Posterior vena cava (tissue), 2 donors: ENCODE measurements at places on chromosomes 4 and X. TPM values are rescaled to one million over a fixed set of nuclear protein-coding genes. Genes with fewer than 3 reads are reported as not detected.

The FAT4 gene
- total RNA-seq, result 24.1 TPM

DNA sequence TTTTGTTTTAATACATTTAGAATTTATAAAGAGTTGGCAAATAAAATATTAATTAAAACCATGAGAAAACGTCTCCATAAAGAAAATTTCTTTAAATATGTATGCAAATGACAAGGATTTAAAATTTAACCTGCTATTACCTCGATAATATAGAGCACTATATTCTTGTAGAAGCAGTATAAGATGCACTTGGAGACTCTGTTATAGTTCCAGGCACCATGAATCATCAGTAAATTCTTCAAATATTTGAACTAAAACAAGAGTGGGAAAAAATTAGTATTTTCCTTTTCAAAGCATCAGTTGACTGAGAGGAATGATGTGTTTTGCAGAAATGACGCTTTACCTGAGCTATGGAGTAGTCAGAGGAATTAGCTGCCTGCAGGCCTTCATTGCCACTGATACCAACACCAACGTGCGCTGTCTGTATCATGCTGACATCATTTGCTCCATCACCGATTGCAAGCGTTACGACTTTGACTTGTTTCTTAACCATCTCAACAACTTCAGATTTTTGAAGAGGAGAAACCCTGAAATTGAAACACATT lies 67.3 kb downstream of the SHISA3 start:
- no peak for DNase-seq

- no peak for DNase-seq
Measured at GRCh38 chr4:112296949-112297880, at the start of gene ALPK1. ALPK1 (plus strand) TSS chr4:112297369.

- no peak for DNase-seq
Measured at GRCh38 chr4:53055274-53055673, 193.2 kb downstream of the RASL11B start.

DNA sequence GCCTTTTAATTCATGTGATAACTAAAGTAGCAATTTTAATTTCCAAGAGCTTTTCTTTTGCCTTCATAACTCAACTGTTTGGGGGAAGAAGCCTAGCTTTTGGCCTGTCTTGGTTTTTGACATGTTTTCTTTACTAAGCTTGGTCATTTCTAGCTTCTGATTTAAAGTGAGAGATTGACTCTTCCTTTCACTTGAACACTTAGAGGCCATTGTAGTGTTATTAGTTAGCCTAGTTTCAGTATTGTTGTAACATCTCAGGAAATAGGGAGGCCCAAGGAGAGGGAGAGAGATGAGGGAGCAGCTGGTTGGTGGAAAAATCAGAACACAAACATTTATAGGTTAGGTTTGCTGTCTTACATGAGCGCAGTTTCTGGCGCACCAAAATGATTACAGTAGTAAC lies 44.8 kb downstream of the DCLK2 start:
- DNase-seq, result no peak

GRCh38 chr4:150960079-150960478 lies 55.0 kb downstream of the LRBA start:
- DNase-seq, result no peak

DNA sequence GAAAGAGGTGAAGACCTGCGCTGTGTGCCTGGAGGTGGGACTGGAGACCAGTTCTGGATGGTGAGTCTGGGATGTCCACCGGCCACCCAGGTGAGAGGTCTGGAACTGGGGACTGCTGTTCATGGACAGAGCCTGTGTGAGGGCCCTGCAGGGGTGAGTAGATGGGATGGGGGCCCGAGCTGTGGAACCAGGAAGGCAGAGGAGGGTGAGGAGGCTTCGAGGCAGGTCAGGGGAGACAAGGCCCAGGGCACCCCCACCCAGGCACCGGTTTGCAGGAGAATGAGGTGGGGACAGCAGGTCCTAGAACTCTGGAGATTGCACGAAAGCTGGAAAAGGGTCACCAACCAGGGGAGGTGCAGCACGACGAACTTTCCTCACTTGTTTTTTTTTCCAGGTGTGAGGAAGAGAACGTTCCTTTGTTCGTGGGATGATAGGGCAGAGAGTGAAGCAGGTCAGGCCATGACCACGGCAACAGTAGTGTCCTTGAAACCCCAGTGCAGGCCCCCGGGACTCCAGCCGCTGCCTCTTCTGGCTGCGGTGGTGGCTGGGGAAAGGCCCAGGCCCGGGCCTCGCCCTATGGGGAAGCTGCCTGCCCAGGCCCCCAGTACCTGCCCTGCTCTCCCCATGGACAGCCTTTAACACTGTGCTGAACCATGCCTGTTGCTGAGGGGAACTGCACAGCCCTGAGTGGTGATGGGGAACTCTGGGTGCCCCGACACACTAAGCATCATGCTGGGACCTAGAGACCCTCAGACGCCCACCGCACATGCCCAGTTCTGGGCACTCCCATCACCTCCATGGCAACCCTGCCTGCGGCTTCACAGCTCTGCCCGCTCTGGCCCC lies 22.9 kb downstream of the TNIP2 start:
- DNase-seq, result peak; percentile 79

- no peak for DNase-seq
Measured at GRCh38 chr4:80112236-80112635, 39.2 kb upstream of the ANTXR2 start.

DNA sequence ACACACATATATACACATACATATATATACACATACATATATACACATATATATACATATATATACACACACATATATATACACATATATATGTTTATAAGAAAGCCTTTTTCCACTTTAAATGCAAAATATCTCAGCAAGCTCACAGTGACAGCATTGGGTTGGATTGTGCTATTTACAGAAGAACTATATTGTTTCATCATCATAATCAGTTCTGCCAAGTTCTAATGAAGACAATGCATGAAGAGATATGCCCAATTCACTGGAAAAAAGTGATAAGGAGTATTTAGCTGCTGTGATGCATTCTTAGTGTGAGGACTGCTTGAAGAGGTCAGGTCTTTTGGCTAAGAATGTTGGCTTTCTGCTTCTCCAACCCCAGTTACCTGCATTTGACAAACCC lies 54.4 kb downstream of the RNF150 start:
- DNase-seq, result no peak

DNA sequence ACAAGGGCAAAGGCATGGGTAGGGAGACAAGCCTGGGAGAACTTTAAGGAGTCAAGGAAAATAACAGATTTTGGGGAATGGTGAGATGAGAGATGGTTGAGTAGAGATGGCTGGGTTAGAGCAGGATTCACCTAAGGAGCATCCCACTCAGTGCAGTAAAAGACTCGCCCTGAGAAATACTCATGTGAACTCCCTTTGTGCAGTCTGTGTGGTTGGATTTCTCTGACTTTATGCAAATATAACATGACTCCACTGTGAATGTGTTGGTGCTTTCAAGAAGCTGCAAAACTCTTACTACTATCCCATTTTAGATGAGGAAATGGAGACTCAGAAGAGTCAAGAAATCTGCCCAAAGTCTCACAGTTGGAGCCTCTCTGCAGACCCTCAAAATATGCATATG lies 129.8 kb upstream of the LIMCH1 start:
- DNase-seq, result no peak

DNA sequence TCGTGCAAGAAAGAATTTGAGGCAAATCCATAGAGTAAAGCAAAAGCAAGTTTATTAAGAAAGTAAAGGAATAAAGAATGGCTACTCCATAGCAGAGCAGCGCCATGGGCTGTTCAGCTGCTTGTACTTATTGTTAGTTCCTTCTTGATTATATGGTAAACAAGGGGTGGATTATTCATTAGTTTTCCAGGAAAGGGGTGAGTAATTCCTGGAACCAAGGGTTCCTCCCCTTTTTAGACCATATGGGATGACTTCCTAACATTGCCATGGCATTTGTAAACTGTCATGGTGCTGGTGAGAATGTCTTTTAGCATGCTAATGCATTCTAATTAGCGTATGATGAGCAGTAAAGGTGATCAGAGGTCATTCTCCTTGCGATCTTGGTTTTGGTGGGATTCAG lies 23.5 kb upstream of the CEP135 start:
- no peak for DNase-seq

DNA sequence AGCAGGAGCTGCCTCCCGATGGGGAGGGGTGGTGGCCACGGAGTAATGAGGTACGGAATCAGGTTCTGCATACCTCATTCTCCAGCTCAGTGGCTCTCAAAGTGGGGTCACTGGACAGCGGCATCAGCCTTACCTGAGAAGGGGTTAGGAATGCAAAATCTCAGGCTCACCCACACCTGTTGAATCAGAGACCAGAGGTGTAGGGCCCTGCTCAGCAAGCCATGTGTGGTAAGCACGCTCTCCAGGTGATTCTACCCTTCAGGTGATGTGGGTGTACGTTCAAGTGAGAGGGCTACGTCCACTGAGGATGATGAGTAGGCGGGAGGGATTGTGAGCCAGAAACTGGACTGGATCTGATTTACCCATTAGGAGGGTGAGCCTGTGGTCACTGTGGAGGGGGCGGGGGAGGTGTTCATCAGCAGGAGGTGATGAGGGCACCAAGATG lies 65.8 kb downstream of the ANAPC4 start:
- no peak for DNase-seq

The FGFRL1 gene
- total RNA-seq, result 16.2 TPM

The F8A2 gene
- total RNA-seq, result not detected

GRCh38 chr4:25769251-25769650 lies 93.5 kb downstream of the SEL1L3 start:
- no peak for DNase-seq

- no peak for DNase-seq
Measured at GRCh38 chr4:100519205-100519604, 1.4 kb upstream of the EMCN start.

GRCh38 chr4:98619180-98619579 lies 39.2 kb downstream of the TSPAN5 start:
- DNase-seq, result no peak

DNA sequence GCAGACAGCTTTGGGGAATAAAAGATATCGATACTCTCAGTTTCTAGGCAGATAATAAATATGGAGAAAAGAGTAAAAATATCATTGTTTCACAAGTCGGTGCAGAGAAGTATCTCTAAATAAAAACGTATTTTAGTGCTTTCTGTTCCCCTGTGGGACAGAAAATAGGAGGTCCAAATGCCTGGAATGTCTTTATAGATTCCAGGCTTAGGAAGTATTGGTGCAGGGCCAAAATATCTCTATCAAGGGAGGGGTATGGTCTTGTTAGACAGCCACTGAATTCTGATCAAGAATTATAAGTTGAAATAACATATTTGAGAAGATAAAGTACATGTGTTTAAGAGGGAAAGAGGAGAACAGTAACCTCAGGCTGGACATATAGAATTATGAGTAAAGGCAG lies 596.4 kb downstream of the PCDH18 start:
- no peak for DNase-seq

DNA sequence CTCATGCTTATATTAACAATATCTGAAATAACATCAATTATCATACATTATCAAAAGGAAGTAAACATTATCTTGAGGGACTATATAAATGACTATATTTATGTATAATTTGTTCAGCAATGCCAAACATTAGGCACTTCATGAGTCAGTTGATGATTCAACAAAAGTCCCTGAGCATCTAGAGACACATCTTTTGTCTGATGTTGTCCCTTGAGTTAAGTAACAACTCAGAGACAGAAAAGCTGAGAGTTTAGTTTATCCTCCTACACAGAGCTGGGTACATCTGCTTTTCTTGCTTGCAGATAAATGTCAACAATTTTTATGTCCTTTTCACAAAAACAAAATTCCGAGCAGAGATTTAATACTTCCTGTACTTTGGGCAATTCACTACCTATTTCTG lies 311.1 kb downstream of the INPP4B start:
- DNase-seq, result no peak

DNA sequence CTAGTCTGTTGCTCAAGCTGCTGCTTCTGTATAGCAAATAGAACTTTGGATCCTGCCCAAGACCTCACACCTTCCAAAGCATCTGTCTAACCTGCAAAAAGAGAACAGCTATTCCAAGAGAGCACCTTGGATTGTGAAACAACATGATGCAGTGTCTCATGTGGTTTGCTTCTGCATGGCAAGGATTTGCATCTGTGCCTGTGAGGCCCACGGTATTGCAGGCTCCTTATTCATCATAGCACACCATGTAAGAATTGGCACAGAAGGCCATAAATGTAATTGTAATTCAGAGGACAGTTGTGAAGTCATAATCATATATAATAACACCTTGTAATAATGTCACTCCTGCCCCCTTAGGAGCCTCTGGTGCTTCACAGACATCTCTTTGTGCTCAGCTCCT lies 147.1 kb downstream of the ZNF674 start:
- no peak for DNase-seq

The TASL gene
- total RNA-seq, result 0.79 TPM

DNA sequence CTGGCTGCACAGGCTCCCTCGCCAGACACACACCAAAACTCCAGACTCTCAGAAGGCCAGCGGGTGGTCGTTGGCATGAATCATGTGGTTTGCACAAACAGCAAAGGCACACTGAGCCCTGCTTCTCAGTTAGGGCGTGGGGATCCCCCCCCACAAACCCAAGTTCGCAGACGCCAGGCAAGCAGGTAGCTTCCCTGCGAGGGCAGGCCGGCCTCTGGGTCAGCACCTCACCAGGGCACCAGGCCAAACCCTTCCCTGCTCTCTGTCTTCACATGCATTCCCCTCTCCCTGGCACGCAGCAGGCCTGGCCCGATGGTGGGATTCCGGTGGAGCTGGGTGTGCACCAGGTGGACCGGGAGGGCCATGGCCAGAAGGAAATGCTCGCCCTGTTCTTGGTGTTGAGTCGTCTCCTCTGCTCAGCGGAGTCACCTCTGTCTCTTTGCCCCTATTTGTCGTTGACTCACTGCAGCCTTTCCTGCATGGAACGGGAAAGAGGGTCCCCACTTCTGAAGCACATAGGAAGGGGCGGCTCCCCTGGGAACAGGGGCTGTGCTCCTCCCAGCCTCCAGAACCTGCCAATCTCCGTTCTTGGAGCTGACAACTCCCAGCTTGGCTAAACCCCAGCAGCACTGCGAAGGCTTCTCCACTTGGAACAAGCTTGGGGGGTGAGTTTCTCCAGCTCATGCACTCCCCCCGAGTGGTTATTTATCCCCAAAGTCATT lies 51.4 kb downstream of the SORCS2 start:
- DNase-seq, result no peak
